ENCODE measurements at places on chromosomes 4 and X.

GRCh38 chrX:41827886-41828285, 95.5 kb downstream of the CASK start:
- no peak for DNase-seq

- DNase-seq: no peak
Observed at GRCh38 chr4:150938417-150938816, 76.7 kb downstream of the LRBA start.

DNA sequence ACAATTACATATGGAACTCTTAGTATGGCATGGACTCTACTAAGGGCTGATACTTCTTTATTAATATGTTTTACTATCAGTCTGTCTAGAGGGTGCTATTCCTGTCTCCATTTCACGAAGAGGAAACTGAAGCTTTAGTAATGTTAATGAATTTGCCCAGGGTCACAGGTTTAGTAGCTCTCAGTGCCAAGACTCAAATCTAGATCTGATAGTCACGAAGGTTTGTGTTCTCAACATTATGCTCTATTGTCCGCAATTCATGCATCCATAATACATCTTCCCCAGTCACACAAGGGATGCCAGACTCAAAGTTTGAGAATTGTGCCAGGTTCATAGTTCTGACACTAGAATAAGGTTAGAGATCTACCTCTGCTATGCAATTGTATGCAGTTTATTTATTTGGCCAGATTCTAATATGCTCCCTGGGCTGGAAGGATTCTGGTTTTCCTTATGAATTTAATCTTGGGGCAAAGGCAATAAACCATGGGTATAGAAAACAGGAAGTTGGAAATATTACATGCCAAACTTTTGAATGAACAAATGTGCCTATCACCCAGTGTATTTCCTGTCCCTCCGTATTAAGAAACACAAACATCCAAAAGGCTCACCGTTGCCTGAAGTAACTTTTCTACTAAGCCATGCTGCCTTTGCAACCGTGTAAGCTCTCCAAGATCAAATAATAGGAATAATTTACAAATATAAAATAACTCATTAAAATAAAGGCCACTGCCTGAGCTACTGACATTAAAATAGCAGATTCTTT, 478.5 kb downstream of the INPP4B start:
- no peak for DNase-seq

GRCh38 chr4:102503301-102503746, 2.2 kb downstream of the NFKB1 start:
- no peak for DNase-seq

- no peak for DNase-seq
Observed at GRCh38 chr4:26529479-26529878, 39.2 kb upstream of the CCKAR start.

DNA sequence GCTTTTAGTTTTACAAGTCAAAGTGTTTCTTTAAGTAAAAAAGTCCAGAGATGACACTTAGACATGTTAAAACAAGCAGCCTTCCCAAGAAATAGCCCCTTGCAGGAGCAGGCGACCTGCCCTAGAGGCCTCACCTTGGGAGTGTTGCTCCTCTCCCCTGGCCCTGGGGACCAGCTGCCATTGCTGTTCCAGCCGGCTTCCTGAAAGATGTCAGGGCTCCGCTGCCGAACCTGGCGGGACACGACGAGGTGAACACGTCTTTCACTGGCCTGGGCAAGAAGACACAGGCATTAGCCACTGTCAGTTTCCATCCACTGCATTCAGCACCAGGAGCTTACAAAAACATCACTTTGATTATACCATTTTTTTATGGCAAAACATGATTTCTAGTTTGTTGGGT, 104.1 kb downstream of the FIP1L1 start:
- no peak for DNase-seq

- DNase-seq: no peak
Observed at GRCh38 chr4:139898293-139898692, 232.7 kb downstream of the MGST2 start.

Measured in forelimb muscle (tissue), 1 donor.